ENCODE measurements at places on chromosomes 13 and 19.

GRCh38 chr19:53892981-53893325 lies 11.0 kb downstream of the PRKCG start:
- no peak for DNase-seq

- DNase-seq: no peak
Measured at GRCh38 chr13:77267362-77267761, 59.5 kb downstream of the MYCBP2 start.

- DNase-seq: no peak
Measured at GRCh38 chr19:45115809-45116615, 23.0 kb downstream of the PPP1R37 start.

- no peak for DNase-seq
Measured at GRCh38 chr19:35153701-35154524, 622 bp upstream of the FXYD5 start.

GRCh38 chr13:65894049-65894448 lies 1336.1 kb downstream of the PCDH9 start:
- DNase-seq: no peak

DNA sequence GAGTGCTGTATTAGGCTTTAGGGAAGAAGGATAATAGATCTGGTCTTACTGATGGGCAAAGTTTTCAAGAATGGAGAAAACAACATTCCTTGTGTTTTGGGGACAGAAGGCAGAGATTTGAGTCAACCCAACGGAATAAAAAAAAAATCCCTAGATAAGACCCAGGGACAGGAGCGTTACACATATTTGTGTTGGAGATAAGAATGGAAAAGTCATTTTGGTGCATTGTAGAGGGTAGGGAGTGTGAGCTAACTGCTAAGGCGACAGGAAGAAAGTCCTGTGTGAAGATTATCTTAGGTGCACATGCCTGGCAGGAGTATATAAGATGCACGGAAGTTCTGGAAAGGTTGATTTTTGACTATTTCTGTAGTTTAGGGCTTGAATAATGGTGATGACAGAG lies 450.3 kb upstream of the ARGLU1 start:
- DNase-seq: no peak

DNA sequence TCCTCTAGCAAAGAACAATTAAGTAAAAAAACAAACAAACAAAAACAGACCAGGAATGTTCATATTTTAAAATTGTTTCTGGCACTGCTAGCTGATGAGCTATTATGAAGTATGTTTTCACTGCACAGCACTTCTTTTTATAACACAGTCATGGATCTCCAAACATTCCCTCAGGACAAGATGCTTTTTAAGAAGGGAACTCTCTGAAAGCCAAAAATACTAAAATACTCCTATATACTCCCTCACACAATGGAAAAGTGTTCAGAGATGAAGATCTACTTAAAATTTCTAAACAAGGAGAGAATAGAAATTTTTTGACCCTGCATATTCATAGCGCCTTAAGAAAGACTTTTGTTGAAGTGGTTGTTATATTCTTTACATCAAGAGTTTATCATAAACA lies 926.8 kb downstream of the DIAPH3 start:
- no peak for DNase-seq

DNA sequence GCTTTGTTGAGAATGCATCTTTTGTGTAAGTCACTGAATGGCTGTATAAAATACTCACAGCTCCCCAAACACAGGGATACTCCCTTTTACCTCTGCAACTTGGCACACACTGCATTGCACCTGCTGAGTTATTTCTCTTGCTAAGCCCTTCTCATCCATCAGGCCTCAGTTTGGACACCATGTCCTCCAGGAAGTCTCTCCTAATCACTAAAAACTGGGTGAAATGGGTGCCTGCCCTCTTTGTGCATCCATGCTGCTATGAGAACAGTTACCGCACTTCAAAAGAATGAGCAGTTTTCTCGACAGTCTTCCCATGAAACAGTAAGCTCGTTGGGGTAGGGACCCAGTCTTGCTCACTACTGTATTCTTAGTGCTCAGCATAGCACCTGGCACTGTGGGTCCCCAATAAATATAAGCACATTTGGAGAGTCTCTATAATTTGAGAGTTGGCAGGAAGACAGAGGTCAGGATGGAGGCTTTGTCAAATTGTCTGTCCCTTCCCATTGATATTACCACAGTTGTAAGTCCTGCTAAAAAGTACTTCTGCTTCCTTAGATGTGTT lies 4.6 kb upstream of the SLC25A30 start:
- DNase-seq: no peak

DNA sequence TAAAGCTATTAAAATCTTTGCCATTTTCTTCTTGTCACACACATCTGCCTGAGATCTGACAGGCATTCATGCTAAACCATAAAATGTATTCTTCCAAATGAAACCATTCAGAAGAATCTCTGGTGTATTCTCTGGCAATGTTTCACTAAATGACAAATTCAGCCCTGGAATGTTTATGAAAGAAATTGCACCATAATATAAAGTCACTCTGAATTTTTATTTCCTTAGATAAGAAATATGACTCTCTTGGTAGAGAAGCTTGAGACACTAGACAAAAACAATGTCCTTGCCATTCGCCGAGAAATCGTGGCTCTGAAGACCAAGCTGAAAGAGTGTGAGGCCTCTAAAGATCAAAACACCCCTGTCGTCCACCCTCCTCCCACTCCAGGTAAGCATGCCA lies 14.3 kb downstream of the OLFM4 start:
- no peak for DNase-seq

DNA sequence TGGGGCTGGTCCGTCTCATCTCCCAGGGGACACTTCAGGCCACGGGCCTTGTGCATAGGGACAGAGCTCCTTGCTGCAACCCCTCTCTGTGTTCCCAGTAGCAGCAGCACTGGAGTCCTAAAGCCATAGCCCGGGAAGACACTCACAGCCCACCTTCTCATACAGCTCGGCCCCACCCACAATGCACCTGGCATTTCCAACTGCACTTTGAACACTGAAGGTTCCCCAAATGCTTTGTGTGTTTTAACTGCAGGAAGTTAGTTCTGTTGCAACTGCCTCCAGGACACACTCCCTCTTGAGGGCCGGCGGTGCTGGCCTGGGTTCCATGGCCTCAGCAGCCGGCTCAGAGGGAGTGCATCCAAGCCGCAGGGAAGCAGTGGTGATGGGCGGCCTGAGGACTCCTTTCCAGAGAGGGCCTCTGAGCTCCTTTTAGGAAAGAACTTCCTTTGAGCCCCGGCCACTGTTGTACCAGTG lies 22.7 kb upstream of the TMEM255B start:
- no peak for DNase-seq

DNA sequence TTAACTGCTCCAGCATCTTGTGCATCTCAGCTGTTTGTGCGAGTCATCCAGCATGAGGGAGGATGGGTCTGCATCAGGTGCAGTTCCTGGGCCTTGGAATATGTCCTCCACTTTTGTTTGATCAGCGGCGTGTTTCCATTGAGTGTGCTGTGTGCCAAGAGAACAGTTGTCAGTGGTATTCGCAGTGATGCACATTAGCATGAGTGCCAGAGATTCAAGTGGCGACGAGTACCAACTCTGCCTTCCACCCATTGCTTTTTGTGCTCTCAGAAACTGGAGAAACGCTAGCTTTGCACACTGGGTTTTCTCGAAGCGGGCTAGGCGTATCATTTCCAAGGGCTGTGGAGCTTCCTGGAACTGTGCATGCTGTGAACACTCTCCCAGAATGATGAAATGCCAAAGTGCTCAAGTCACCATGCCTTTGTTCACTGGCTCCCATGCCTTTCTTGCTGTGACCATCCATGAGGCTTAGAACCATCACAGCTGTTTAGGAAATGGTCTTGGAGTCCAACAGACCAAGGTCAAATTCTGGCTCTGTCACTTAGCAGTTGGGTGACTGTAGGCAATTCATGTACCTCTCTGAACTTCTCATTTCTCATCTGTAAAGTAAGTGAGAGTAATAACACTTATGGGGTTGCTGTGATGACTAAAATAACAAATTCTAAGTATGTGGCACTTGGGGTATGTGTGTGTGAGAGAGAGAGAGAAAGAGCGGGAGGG lies 18.4 kb downstream of the LRCH1 start:
- DNase-seq: no peak

- no peak for DNase-seq
Measured at GRCh38 chr13:61777899-61778298, 362.2 kb upstream of the PCDH20 start.

GRCh38 chr13:42996584-42996983 lies 4.5 kb upstream of the EPSTI1 start:
- DNase-seq: no peak

- DNase-seq: peak; percentile 90
Measured at GRCh38 chr19:53333463-53334449, at the start of gene ZNF845. Gene ZNF845, plus strand, starts transcription at chr19:53333749. Its CDS starts 7,559 bp downstream, at chr19:53341308.

DNA sequence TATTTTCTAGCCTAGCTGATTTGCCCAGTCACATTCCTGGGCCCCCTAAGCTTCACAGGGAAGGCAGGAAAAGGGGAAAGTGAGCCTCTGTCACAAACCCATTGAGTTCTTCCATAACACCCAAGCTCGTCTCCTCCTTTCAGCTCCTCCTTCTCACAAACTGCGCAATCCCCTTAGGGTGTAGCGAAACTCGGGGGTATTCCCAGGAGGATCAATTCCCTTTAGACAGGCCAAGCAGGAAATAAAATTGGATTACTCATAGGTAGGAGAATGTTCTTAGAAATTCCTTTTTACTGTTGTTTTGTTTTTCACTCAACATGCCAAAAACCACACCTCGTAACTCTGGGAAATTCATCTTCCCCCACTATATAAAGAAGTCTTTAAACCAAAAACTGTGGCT lies 139.3 kb downstream of the IRS2 start:
- no peak for DNase-seq

GRCh38 chr19:12665281-12665573 lies 1.3 kb downstream of the MAN2B1 start:
- DNase-seq: peak; percentile 25

DNA sequence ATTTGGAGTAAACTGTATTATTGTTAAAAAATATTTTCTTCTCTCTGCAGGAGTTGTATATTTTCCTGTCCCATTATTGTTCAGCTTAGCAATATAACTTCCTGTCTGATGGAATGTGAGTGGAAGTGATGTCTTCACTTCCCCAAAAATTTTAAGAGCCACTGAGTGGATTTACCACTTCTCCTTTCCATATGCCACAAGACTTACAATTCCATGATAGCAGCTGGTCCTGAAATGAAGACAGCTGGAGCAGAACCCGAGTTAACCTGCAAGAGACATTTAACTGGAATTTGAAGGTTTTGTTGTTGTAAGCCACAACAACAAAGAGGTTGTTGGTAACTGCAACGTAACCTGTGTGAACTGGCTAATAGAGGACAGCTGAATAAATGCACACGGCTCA lies 23.4 kb upstream of the TBC1D4 start:
- DNase-seq: no peak

DNA sequence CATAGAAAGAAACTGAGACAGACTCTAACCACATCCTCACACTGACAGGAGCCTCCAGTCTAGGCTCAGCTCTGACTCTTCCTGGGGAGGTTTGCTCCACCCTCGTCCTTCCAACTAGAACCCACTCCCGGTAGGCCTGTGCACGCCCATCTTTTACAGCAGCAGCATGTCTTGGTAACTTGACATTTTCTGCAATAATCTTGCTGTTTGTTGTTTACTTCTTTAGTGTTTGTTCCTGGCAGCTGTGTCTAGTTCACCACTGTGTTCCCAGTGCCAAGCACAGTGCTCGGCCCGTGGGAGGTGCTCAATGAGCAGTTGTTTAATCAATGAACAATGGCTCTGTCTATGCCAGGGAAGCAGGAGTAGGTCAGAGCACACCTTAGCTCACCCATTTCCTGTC lies 23.1 kb upstream of the ZNF729 start:
- DNase-seq: no peak

GRCh38 chr13:45629940-45630339 lies 14.4 kb upstream of the ERICH6B start:
- no peak for DNase-seq

DNA sequence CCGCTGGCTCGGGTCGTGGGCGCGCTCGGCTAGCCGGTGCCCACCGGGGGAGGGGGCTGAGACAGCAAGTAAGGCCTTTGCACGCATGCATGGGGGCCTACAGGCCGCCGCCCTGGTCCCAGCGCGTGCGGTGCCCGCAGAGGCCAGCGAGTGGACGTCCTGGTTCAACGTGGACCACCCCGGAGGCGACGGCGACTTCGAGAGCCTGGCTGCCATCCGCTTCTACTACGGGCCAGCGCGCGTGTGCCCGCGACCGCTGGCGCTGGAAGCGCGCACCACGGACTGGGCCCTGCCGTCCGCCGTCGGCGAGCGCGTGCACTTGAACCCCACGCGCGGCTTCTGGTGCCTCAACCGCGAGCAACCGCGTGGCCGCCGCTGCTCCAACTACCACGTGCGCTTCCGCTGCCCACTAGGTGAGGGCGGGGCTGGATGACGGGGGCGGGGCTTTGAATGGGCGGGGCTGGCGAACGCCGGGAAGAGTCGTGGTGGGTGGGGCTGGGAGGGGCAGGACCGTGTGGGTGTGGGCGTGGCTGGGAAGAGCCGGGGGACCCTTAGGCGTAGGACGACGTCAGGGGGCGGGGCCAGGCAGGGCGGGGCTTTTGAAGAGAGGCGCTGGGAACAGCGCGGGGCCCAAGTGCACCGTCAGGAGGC lies 2.1 kb downstream of the CILP2 start:
- no peak for DNase-seq

DNA sequence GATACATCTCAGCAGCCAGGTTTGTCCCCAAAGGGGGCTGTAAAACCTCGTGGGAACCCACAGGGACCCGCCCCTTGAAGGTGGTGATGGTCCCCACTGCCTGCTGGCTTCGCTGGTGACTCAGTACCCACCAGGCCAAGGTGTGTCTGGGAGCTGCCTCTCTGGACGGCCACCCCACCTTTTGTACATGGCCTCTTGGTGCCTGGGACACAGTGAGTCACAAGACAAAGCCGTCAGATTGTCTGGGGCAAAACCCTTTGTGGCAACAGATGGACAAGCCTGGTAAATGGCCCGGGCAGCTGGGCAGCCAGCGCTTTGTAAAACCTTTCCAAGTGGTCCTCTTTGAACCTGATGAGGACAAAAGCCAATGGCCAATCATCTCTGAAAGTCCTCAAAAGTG lies 27.9 kb upstream of the KLF2 start:
- no peak for DNase-seq

DNA sequence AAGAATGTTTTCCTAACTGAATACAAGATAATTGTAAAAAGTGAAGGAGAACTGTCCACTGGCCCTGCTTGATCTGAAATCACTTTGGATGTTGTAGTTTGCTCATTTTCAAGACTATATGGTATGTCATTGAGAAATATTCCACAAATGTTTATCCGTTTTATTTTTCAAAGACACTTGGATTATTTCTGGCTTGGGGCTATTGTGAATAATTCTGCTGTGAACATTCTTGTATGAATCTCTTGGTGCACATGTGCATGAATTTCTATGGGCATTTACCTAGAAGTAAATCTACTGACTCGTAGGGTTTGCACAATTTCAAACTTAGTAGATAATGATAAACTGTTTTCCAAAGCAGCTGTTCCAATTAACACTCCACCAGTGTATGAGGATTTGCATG lies 8.6 kb downstream of the RXFP2 start:
- DNase-seq: no peak

DNA sequence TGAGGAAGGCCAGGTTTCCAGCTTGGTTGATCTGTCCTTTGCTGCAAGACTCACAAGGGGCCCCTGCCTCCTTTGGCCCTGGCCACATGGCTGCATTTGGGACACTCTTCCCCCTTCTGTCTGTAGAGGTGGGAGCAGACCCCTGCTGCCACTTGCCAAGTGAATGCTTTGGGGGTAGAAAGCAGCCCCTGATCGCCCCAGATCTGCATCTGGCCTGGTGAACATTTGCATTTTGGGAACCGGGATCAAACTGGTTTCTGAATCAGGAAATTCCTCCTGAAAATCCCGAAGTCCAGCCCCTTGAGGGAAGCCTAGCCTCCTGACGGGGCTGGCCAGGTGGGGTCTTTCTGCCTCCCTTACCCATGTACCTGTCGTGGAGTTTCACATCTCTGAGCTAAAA lies 14.9 kb downstream of the DPF1 start:
- no peak for DNase-seq

- DNase-seq: no peak
Measured at GRCh38 chr19:38352611-38353010, 17.0 kb downstream of the CATSPERG start.
